Adrenal gland (tissue), 19 donors: ENCODE measurements at places on chromosomes 11 and 22.

DNA sequence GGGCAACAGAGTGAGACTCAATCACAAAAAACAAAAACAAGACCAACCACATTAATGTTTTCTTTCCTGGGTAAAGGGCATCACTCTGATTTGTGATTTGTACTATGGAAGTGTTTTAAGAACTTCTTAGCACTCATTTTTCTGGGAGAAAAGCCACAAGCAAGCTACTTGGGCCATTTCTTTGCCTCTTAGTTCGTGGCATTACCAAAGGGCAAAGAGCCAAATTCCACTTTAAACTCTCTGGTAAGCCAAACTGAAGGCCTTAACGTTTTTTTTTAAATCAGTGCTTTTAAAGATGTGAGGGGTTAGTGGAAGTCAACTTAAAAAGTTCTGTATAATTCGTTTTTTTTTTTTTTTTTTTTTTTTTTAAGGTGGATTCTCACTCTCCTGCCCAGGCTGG, 36.9 kb downstream of the CAT start:
- H3K4me1 ChIP-seq, result no peaks in the 10 kb centered on the region
- H3K4me3 ChIP-seq, result no peak overlapping the region
- H3K27ac ChIP-seq, result no peak overlapping the region
- no peaks in the 10 kb centered on the region for H3K27me3 ChIP-seq
- peaks cover 17% of the 10 kb centered on the region for H3K36me3 ChIP-seq

- H3K27me3 ChIP-seq, result peaks cover 22% of the 10 kb centered on the region
- H3K4me3 ChIP-seq, result no peak overlapping the region
- DNase-seq, result no peak
- no peaks in the 10 kb centered on the region for H3K4me1 ChIP-seq
- no peaks in the 10 kb centered on the region for H3K36me3 ChIP-seq
- no peak overlapping the region for H3K27ac ChIP-seq
These were observed 17.8 kb upstream of the RCN1 start for GRCh38 chr11:32072872-32073643.

GRCh38 chr11:27002838-27003237, 8.9 kb downstream of the FIBIN start:
- DNase-seq, result no peak
- no peak overlapping the region for H3K4me3 ChIP-seq
- H3K27ac ChIP-seq, result no peak overlapping the region
- no peaks in the 10 kb centered on the region for H3K27me3 ChIP-seq

GRCh38 chr11:74019104-74019738, 10.3 kb upstream of the UCP3 start:
- DNase-seq, result no peak
- no peak overlapping the region for H3K4me3 ChIP-seq
- no peaks in the 10 kb centered on the region for H3K27me3 ChIP-seq
- H3K4me1 ChIP-seq, result peaks cover 30% of the 10 kb centered on the region

GRCh38 chr11:15710580-15711275, 596.0 kb downstream of the INSC start:
- no peaks in the 10 kb centered on the region for H3K27me3 ChIP-seq
- no peak overlapping the region for H3K4me3 ChIP-seq
- H3K36me3 ChIP-seq, result no peaks in the 10 kb centered on the region
- DNase-seq, result no peak

GRCh38 chr11:87255589-87255988, 217.9 kb downstream of the TMEM135 start:
- no peak for DNase-seq
- H3K4me3 ChIP-seq, result no peak overlapping the region
- no peak overlapping the region for H3K27ac ChIP-seq
- H3K4me1 ChIP-seq, result peaks cover 13% of the 10 kb centered on the region
- no peaks in the 10 kb centered on the region for H3K36me3 ChIP-seq

GRCh38 chr11:64770120-64770519, 8.2 kb downstream of the SF1 start:
- H3K27ac ChIP-seq, result no peak overlapping the region
- H3K27me3 ChIP-seq, result no peaks in the 10 kb centered on the region
- DNase-seq, result no peak

DNA sequence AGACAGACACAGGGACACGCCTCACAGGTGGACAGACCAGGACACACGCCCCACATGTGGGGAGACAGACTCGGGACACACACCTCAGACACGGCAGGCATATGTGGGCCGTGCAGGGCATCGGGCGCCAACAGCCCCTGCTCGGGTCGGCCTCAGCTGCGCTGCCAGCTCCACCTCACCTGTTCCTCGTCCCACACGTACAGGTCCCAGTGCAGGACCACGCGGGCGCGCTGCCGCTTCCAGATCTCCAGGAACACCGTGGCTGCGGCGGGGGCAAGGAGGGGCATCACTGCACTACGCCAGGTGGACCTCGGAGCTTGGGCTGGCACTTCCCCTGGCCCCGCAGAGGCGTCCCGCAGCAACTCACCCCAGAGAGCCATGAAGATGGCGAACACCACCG, 12.4 kb downstream of the ANO9 start:
- H3K27ac ChIP-seq, result no peak overlapping the region
- H3K36me3 ChIP-seq, result no peaks in the 10 kb centered on the region
- no peak overlapping the region for H3K4me3 ChIP-seq
- H3K27me3 ChIP-seq, result peaks cover under 1% of the 10 kb centered on the region
- DNase-seq, result no peak

- DNase-seq, result no peak
- H3K36me3 ChIP-seq, result no peaks in the 10 kb centered on the region
- H3K4me3 ChIP-seq, result no peak overlapping the region
- H3K4me1 ChIP-seq, result peaks cover 43% of the 10 kb centered on the region
- no peak overlapping the region for H3K27ac ChIP-seq
These were observed 79.7 kb downstream of the C22orf31 start for GRCh38 chr22:28981818-28982499.

DNA sequence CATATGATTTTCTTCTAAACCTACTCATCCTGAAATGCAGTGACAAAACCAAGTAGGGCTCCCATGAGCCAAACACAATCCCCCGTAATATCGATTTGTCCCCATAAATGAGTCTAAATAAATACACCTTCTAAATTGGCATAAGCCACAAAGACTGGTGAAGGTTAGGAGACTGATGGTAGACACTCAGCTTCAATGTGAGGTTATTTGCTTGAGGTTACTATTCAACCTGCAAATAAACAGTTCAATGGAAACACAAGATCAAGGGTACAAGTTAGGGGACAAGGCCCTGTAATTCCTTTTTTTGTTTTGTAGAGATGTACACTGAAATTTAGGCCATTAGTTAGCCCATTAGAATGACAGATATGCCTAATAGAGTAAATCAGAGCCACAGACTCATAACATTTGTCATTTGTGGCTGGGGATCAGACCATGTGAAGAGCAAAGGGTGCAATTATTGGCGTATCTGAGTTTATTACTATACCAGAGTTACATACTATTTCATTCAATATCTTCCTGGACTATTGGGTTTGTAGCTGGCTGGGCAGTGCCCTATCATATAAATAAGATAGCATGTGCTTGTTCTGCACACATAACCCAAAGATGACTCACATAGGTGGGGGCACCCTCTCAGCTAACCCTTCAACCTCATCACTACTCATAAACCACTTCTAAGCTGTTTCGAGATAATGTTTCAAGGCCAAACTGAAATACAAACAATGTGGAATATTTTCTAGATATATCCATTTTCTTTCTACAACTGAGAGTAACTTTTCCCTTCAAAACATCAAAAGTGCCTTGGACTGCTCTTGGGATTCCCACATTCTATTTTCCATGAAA, 695.3 kb downstream of the KCNA4 start:
- no peaks in the 10 kb centered on the region for H3K36me3 ChIP-seq
- DNase-seq, result no peak
- H3K4me3 ChIP-seq, result no peak overlapping the region
- no peaks in the 10 kb centered on the region for H3K27me3 ChIP-seq

DNA sequence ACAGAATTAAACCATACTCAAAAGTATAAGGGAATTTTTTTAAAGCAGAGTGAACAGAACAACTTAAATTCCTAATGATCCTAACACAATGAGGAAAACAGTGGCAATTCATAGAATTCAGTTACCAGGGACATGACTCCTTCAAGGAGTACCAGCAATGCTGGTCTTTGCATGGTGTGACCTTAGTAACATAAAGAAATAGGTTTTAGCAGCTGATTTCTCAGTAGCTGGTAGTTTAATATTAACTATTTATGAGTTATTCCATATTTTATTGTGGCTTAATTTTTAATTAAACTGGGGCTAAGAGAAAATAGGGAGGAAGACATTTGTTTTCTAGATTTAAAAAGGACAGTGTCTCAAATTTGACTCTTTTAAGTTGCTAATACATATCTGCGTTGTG, 30.9 kb downstream of the CHKA start:
- peak overlapping the region; percentile 33 for H3K27ac ChIP-seq
- no peaks in the 10 kb centered on the region for H3K36me3 ChIP-seq
- DNase-seq, result no peak
- no peaks in the 10 kb centered on the region for H3K27me3 ChIP-seq
- peaks cover 6% of the 10 kb centered on the region for H3K4me1 ChIP-seq
- no peak overlapping the region for H3K4me3 ChIP-seq

GRCh38 chr11:10728789-10729472, 22.1 kb upstream of the CTR9 start:
- H3K27me3 ChIP-seq, result no peaks in the 10 kb centered on the region
- no peak overlapping the region for H3K4me3 ChIP-seq
- H3K36me3 ChIP-seq, result no peaks in the 10 kb centered on the region
- DNase-seq, result no peak
- no peaks in the 10 kb centered on the region for H3K4me1 ChIP-seq

- DNase-seq, result no peak
- no peak overlapping the region for H3K4me3 ChIP-seq
- H3K27me3 ChIP-seq, result no peaks in the 10 kb centered on the region
- H3K27ac ChIP-seq, result no peak overlapping the region
These were observed 28.9 kb downstream of the PLEKHA7 start for GRCh38 chr11:16985297-16985696.

DNA sequence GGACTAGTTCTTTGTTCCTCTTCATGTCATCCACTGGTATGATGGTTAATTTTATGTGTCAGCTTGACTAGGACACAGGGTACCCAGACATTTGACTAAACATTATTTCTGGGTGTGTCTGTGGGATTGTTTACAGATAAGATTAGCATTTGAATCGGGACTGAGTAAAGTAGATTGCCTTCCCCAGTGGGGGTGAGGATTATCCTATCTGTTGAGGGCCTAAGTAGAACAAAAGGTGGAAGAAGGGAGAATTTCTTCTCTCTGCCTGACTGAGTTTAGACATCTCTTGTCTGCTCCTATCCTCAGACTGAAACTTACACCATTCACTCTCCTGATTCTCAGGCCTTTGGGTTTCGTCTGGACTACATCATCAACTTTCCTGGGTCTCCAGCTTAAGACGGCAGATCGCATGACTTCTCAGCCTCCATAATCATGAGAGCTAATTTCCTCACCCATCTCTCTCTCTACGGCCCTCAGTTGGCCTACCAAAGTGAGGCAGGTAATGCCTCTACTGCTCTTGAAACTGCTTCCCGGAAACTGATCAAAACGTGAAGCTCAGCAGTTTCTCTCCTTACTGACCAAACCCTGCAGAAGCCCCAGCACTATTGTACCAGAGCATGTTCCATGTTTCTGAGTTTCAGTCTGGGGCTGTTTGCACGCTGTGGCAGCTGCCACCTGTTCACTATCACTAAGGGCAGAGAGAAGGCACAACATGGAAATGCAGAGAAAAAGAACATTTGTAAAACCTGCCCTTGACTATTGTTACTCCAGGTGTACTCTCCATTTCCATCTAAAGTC, 95.4 kb downstream of the NXPE2 start:
- no peaks in the 10 kb centered on the region for H3K4me1 ChIP-seq
- H3K36me3 ChIP-seq, result no peaks in the 10 kb centered on the region
- no peak overlapping the region for H3K27ac ChIP-seq
- no peak overlapping the region for H3K4me3 ChIP-seq
- H3K27me3 ChIP-seq, result peaks cover 4% of the 10 kb centered on the region

GRCh38 chr22:36613958-36614357, 85.0 kb upstream of the EIF3D start:
- H3K4me3 ChIP-seq, result no peak overlapping the region
- H3K27me3 ChIP-seq, result peaks cover 5% of the 10 kb centered on the region
- no peak for DNase-seq
- no peak overlapping the region for H3K27ac ChIP-seq
- H3K36me3 ChIP-seq, result no peaks in the 10 kb centered on the region
